Bronchial smooth muscle cell (primary cell): ENCODE measurements at places on chromosomes 16 and 17. TPM values are rescaled to one million over a fixed set of nuclear protein-coding genes. Genes with fewer than 3 reads are reported as not detected.

The RPL27 gene
- total RNA-seq: 1,417 and 1,668 TPM in 2 replicates

The MYH2 gene
- not detected in 2 replicates for total RNA-seq

The CLEC10A gene
- not detected in 2 replicates for total RNA-seq

The ZNF267 gene
- total RNA-seq: 8.2 and 10.1 TPM in 2 replicates

The CRYBA1 gene
- total RNA-seq: not detected in 2 replicates

The NACA2 gene
- total RNA-seq: not detected in 2 replicates

The UNC13D gene
- total RNA-seq: 1.6 and 2.5 TPM in 2 replicates

The SNX20 gene
- total RNA-seq: not detected in 2 replicates

The SOX8 gene
- 0.16 and 0.17 TPM in 2 replicates for total RNA-seq

The CCL17 gene
- total RNA-seq: not detected in 2 replicates

The ITGAX gene
- total RNA-seq: under 0.01 TPM in 1 of 2 replicates, not detected in the other

The SEPTIN12 gene
- total RNA-seq: not detected in 2 replicates

The MEOX1 gene
- 0.16 TPM in 1 of 2 replicates, not detected in the other for total RNA-seq

The TMEM101 gene
- 113 and 138 TPM in 2 replicates for total RNA-seq

The CES1 gene
- 0.60 TPM in 1 of 2 replicates, not detected in the other for total RNA-seq

The ZDHHC7 gene
- 68.6 and 114 TPM in 2 replicates for total RNA-seq

The SLFN12 gene
- total RNA-seq: 16.7 and 32.0 TPM in 2 replicates

The SECTM1 gene
- total RNA-seq: 20.2 and 38.8 TPM in 2 replicates

The PRSS36 gene
- 0.17 and 0.47 TPM in 2 replicates for total RNA-seq

The CCL5 gene
- not detected in 2 replicates for total RNA-seq

The SLC35G6 gene
- total RNA-seq: not detected in 2 replicates

The TP53TG3 gene
- total RNA-seq: 0.52 TPM in 1 of 2 replicates, not detected in the other

The EVI2A gene
- total RNA-seq: 2.4 and 3.8 TPM in 2 replicates

The ADAD2 gene
- total RNA-seq: not detected in 2 replicates

The PRR14 gene
- total RNA-seq: 3.3 and 3.8 TPM in 2 replicates

The SLC26A11 gene
- 9.9 and 10.3 TPM in 2 replicates for total RNA-seq

The CUEDC1 gene
- total RNA-seq: 7.7 and 10.2 TPM in 2 replicates

The KRTAP4-1 gene
- not detected in 2 replicates for total RNA-seq

The TPSB2 gene
- not detected in 2 replicates for total RNA-seq

The DNASE1L2 gene
- total RNA-seq: 0.95 and 1.1 TPM in 2 replicates

The BCL6B gene
- total RNA-seq: under 0.01 and 0.16 TPM in 2 replicates

The NHERF1 gene
- 1.9 and 2.5 TPM in 2 replicates for total RNA-seq

The BCAR1 gene
- total RNA-seq: 17.5 and 18.5 TPM in 2 replicates

The ZBTB4 gene
- 12.5 and 16.4 TPM in 2 replicates for total RNA-seq

The DPEP2 gene
- not detected in 2 replicates for total RNA-seq

The BCO1 gene
- under 0.01 TPM in 1 of 2 replicates, not detected in the other for total RNA-seq

The CD300H gene
- total RNA-seq: not detected in 2 replicates

The ACAP1 gene
- 3.3 and 5.2 TPM in 2 replicates for total RNA-seq

The AHSP gene
- not detected in 2 replicates for total RNA-seq

The ZNF385C gene
- total RNA-seq: not detected in 2 replicates

The ZPBP2 gene
- not detected in 2 replicates for total RNA-seq

The USP32 gene
- total RNA-seq: 32.7 and 46.8 TPM in 2 replicates

The FDXR gene
- total RNA-seq: 62.7 and 67.5 TPM in 2 replicates

The EME1 gene
- 0.52 and 0.79 TPM in 2 replicates for total RNA-seq

The ARHGAP23 gene
- 17.3 and 19.1 TPM in 2 replicates for total RNA-seq

The CCDC40 gene
- 3.5 TPM in 2 replicates for total RNA-seq

The CFAP97D1 gene
- total RNA-seq: not detected in 2 replicates
